RWPE1 (cell line): ENCODE measurements at places on chromosomes 2 and 18.

DNA sequence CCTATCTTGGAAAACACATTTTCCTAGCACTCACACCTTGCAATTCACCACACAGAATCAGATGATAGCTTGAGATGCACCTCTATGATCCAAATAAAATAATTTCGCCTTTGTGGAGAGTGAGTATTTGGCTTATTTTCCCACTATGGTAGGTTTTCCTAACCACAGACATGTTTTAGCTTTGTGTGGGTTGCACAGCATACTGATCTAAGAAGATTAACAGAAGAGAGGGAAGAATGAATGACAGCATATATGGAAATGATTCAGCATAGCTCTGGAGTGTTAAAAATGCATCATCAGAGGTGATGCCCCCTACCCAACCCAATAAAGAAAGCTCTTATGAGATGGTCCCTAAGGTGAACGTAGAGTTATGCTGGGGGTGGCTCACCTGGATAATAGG lies 72.5 kb downstream of the GCA start:
- no peak for DNase-seq

DNA sequence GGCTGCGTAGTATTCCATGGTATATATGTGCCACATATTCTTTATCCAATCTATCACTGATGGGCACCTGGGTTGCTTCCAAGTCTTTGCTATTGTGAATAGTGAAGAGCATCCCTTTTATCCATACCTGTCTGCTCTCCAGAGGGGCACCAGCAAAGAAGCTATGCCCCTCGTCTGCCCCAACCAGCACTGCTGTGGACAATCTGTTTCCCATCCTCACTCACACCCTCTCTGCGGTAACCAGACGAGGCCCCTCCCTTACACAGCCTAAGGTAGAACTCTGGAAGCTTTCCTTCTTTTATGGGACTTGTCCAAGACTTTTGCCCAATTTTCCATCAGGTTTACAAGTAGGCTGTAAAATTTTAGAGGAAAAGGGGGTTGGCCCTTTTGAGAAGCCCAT lies 24.9 kb downstream of the TTR start:
- DNase-seq = no peak

DNA sequence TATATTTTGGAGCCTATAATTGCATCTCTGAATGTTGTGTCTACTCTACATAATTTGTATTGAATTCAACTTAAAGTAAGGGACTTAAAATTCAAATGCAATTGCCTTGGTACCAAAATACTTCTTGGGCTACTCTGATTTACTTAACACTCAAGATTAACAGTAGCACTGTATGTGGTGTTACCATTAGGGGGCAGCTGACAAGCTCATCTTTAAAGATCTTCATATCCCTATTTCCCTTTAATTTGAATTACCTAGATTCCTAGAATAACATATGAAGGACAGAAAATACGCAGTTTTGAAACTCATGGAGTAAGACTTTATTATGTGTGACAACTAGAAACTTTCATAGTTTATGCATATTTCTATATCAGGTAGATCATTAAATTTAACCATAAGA lies 37.4 kb upstream of the FAP start:
- DNase-seq = no peak

DNA sequence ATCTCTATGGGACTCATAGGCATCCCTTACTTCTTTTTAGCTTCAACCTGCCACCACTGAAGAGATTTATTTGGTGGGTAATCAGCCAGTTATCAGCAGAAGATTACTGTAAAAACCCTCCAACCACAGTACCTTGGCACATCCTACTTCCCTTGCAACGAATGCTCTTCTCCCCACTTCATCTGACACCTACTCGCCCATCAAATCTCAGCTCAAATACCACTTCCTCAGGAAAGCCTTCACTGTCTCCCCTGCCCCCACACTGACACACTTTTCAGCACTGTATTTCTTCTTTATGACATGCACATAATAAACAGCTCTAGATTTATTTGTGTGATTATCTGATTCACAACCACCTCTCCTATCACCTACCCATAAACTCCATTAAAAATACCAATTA lies 3.1 kb downstream of the KDSR start:
- DNase-seq = no peak

GRCh38 chr18:26298107-26298506 lies 71.9 kb downstream of the TAF4B start:
- no peak for DNase-seq

- DNase-seq = peak; percentile 57
Measured at GRCh38 chr2:105768961-105769452, 24.3 kb downstream of the NCK2 start.

DNA sequence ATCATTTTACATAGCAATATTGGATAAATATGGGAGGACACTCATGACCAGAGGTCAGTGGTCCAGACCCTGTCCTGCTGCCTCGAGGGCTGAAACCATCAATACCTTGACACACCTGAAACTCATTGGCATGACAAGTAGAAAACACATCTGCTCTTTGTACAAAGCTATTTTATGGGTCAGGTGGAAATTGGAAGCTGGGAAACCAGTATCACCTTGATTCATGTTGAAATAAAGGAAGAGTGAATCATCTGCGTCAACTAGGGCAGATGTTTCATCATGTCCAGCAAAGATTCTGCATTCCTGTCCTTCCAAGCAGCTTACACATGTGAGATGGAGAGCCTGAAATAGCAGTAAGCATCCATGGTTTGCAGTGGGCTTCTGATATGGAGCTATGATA lies 80.0 kb upstream of the ERBB4 start:
- DNase-seq = peak; percentile 78

DNA sequence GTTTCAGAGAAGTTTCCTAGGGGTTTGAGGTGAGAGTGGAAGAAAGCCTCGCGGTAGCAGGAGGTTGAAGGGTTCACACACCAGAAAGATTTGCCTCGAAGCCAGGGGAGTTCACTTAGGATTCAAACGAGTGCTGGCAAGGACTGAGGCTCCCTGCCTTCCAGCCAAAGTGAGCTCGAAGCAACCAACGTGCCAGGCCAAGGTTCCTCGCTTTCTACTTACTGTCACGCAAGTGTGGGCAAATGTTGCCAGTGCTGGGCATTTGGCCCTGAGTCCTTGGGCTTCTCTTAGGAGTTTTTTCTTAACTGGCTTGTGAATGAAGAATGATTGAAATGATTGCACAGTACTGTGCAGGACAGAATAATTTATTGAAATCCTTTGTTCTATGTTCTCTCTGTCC lies 53.6 kb downstream of the TMEM178A start:
- no peak for DNase-seq

- DNase-seq = no peak
Measured at GRCh38 chr2:3651691-3652648, 6.0 kb upstream of the ALLC start.

GRCh38 chr2:100821255-100821910 lies 1.4 kb downstream of the NPAS2 start:
- no peak for DNase-seq

GRCh38 chr2:156191527-156191926 lies 141.0 kb downstream of the NR4A2 start:
- peak; percentile 4 for DNase-seq
